ENCODE measurements at places on chromosomes 13 and 19. TPM values are rescaled to one million over a fixed set of nuclear protein-coding genes. Genes with fewer than 3 reads are reported as not detected.

PRTN3 gene
- not detected for total RNA-seq

KIR2DL4 gene
- not detected for total RNA-seq

SPACA4 gene
- not detected for total RNA-seq

LAIR1 gene
- not detected for total RNA-seq
